Effector memory CD8-positive, alpha-beta T cell (primary cell): ENCODE measurements at places on chromosomes 3 and 15.

DNA sequence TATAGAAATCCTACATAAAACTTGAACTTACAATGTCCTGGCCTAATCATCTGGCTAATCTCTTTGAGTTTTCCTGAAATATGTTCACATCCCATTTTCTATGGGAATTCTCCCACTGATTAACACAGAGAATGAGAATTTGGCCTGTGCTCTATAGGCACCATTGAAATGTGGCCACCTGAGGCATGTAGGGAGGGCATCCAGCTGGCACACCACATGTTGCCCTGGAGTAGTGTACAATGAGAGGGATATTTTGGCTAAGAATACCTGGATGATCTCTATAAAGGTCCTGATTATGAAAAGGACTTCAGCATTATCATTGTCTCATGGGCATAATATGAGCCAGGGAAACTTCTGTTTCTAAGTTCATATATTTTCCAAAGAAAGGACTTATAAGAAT lies 324.0 kb downstream of the ZBTB20 start:
- H3K27ac ChIP-seq: no peak overlapping the region
- H3K4me1 ChIP-seq: no peaks in the 10 kb centered on the region
- no peaks in the 10 kb centered on the region for H3K27me3 ChIP-seq
- no peak for DNase-seq
- no peak overlapping the region for H3K4me3 ChIP-seq

DNA sequence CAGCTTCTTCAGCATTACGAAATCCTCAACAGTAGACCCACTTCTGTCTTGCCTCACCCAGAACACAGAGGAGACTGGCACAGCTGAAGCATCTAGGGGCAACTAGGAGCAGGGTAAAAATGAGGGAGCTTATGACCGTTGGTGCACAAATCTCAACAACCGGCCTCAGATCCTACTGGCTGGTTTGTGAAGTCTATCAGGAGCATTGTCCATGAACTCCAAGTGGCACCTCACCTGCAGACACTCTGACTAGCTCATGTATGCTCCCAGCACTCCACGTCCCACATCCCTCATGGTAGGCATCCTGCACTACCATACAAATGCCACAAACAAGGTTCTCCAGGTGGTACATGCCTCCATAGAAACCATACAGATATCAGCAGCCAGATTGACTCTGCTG lies 163.1 kb downstream of the TLE3 start:
- H3K27ac ChIP-seq: no peak overlapping the region
- DNase-seq: no peak
- H3K4me1 ChIP-seq: no peaks in the 10 kb centered on the region
- peaks cover 3% of the 10 kb centered on the region for H3K36me3 ChIP-seq

DNA sequence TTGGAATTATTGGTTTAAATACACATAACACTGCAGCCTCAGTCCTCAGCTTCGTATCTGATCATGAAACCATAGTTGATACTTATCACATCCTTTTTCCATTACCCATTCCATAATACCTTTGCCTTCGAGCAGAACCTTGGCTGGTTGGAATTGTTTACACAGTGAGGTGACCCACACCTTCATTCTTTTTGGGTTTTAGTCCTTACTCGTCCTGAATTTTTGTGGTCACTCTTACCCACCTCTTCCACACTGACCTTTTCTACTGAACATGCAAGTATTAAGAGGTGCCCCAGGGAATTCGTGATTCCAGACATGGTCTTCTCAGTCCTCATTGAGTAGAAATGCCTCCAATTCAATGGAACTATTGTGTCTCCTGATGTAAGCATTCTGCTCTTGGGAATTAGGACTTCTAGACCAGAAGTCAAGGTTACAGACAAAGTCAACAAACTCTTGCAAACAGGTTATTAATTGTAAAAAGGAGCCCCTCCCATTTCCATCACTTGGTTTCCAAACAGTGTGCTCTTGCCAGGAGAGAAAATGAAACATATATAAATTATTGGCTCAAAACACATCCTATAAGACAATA lies 37.7 kb downstream of the SCN11A start:
- H3K27ac ChIP-seq: no peak overlapping the region
- H3K36me3 ChIP-seq: peaks cover 3% of the 10 kb centered on the region
- peaks cover 42% of the 10 kb centered on the region for H3K27me3 ChIP-seq
- no peak for DNase-seq
- no peak overlapping the region for H3K4me3 ChIP-seq

- peaks cover 6% of the 10 kb centered on the region for H3K4me1 ChIP-seq
- H3K4me3 ChIP-seq: no peak overlapping the region
- no peak overlapping the region for H3K27ac ChIP-seq
- peaks cover 9% of the 10 kb centered on the region for H3K36me3 ChIP-seq
- no peak for DNase-seq
Measured at GRCh38 chr15:77983708-77984445, 93.6 kb downstream of the TBC1D2B start.

DNA sequence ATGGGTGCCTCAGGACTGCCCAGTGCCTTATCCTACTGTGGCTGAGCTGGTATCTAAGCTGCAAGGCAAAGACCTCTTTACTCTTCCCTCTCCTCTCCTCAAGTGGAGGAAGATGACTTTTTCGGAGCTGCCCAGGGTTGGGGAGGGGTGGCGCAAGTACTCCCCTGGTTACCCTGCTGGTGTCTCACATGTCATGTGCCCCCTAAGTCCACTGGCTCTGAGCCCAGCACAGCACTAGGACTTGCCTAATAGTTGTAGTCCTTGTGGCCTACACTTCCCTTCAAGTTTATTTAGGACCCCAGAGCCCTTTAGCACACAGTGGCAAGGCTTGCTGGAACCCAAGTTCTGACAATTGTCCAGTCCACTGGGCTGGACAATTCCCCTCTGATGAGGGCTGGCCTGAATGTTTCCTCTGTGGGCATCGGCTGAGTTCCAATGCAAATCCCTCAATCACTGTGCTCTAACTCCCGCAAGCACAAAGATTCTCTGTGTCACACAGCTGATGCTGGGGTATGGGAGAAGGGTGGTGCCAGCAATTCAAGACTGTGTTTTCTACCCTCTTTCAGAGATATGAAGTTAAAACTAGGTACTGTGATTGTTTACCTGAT lies 60.4 kb downstream of the UQCC5 start:
- H3K27me3 ChIP-seq: no peaks in the 10 kb centered on the region
- no peak overlapping the region for H3K4me3 ChIP-seq
- DNase-seq: no peak
- H3K4me1 ChIP-seq: no peaks in the 10 kb centered on the region
- peaks cover 10% of the 10 kb centered on the region for H3K36me3 ChIP-seq
- H3K27ac ChIP-seq: no peak overlapping the region

DNA sequence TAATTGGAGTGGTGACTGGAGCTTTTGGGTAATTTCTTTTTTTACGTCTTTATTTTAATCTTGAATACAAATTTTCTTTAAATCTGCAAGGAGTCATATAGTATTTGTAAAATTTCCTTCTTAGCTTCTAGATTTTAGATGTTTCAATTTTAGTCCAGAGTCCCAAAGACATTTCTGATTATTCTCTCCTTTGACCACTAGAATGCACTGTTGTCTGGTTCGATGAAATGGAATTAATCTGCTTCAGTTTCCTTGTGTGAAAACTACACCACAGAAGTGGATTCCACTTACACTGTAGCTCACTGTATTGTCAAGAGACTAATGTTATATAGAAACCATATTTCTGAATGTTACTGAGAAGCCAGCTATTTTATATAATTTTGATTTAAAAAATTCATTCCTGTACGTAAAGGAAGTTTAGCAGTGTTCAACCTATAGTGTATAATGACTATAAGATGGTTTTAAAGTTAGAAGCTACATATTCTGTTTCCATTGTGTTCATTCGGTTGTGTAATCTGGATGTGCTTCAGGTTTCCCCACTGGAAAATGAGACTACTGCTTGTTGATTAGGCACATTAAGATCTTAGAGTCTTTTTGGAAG lies 6.1 kb downstream of the GRAMD1C start:
- DNase-seq: no peak
- H3K4me3 ChIP-seq: no peak overlapping the region
- H3K36me3 ChIP-seq: no peaks in the 10 kb centered on the region
- H3K27me3 ChIP-seq: no peaks in the 10 kb centered on the region
- no peaks in the 10 kb centered on the region for H3K4me1 ChIP-seq
- H3K27ac ChIP-seq: no peak overlapping the region

- no peak for DNase-seq
- peak overlapping the region; percentile 9 for H3K27ac ChIP-seq
- no peak overlapping the region for H3K4me3 ChIP-seq
- H3K36me3 ChIP-seq: peaks cover 10% of the 10 kb centered on the region
Measured at GRCh38 chr3:58256061-58256460, 18.5 kb downstream of the ABHD6 start.

DNA sequence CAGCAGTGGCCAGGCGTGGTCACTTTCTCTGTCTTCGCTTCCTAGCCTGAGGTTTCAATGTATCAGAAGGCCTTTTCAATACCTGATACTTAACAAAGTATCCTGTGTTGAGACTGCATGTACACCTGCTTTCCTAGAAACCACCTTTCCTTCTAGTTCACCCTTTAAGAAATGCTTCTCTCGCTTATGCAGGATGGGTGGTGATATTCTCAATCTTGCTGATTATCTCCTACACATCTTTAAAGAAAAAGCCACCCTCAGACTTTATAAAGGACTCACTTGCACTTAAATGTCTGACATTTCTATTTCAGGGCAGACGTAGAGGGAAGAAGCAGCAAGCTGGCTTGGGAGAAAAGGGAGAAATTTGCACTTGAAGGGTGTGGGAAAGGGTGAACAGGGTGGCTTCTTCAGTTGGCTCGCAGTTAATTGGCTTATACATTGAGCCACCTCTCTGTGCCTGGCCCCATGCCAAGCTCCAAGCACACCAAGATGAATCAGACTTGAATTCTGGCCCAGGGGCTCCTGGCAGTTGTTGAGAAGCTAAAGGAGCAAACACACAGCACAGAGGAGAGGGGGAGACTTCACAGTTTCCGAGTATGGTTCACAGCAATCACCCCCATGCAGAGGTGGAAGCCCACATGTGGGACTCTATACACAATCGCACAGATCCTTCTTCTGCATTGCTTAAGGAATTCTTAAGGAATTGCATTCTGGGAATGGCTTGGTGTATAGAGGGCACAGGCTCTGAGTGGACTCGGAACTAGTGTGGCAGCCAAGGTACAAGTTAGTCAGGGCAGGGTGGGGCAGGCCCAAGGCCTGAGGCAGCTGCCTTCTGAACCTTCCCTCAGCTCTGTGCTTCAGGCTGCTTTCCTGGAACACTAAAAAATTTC lies 1.3 kb downstream of the ARL6IP5 start:
- H3K4me1 ChIP-seq: peaks cover 52% of the 10 kb centered on the region
- H3K27me3 ChIP-seq: no peaks in the 10 kb centered on the region
- DNase-seq: peak; percentile 33
- H3K4me3 ChIP-seq: peak overlapping the region; percentile 96
- H3K36me3 ChIP-seq: peaks cover 11% of the 10 kb centered on the region

- no peaks in the 10 kb centered on the region for H3K27me3 ChIP-seq
Measured at GRCh38 chr3:152257563-152258035, 11.1 kb upstream of the MBNL1 start.

GRCh38 chr3:131898346-131898745 lies 136.5 kb downstream of the CPNE4 start:
- H3K4me3 ChIP-seq: no peak overlapping the region
- no peak overlapping the region for H3K27ac ChIP-seq
- no peaks in the 10 kb centered on the region for H3K4me1 ChIP-seq
- no peaks in the 10 kb centered on the region for H3K36me3 ChIP-seq
- no peaks in the 10 kb centered on the region for H3K27me3 ChIP-seq

GRCh38 chr3:196216681-196217211 lies 412 bp downstream of the SLC51A start:
- no peak for DNase-seq
- H3K27ac ChIP-seq: peak overlapping the region; percentile 66
- peaks cover 11% of the 10 kb centered on the region for H3K36me3 ChIP-seq
- no peaks in the 10 kb centered on the region for H3K27me3 ChIP-seq
- H3K4me3 ChIP-seq: no peak overlapping the region

GRCh38 chr15:70627734-70628548 lies 135.4 kb downstream of the UACA start:
- DNase-seq: no peak
- peaks cover 4% of the 10 kb centered on the region for H3K4me1 ChIP-seq
- H3K27me3 ChIP-seq: peaks cover 61% of the 10 kb centered on the region
- H3K36me3 ChIP-seq: no peaks in the 10 kb centered on the region
- no peak overlapping the region for H3K4me3 ChIP-seq
- H3K27ac ChIP-seq: no peak overlapping the region

- H3K4me3 ChIP-seq: no peak overlapping the region
- peaks cover 5% of the 10 kb centered on the region for H3K36me3 ChIP-seq
- no peaks in the 10 kb centered on the region for H3K27me3 ChIP-seq
Measured at GRCh38 chr15:90583471-90584252, 53.9 kb downstream of the CRTC3 start.

DNA sequence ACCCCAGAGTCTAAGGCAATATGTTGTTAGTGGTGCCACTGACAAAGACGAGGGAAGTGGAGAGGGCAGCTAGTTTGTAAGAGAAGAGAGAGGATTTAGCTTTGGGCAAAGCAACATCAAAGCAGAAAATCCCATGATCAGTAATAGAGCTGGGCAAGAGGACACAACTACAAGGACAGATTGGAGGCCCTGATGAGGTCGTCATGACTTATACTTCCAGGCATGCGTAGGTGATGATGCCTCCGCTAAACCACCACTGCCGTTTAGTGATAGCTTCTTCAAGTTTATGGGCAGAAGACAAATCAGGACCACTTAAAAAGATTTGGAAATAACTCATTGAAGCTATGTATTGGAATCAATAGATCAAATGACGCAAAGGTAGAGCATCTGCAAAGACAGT lies 2.6 kb downstream of the HRG start:
- no peak for DNase-seq
- no peaks in the 10 kb centered on the region for H3K36me3 ChIP-seq
- no peaks in the 10 kb centered on the region for H3K4me1 ChIP-seq
- no peak overlapping the region for H3K4me3 ChIP-seq

- no peak overlapping the region for H3K27ac ChIP-seq
- H3K4me1 ChIP-seq: no peaks in the 10 kb centered on the region
- peaks cover 24% of the 10 kb centered on the region for H3K36me3 ChIP-seq
- no peak for DNase-seq
- peaks cover 5% of the 10 kb centered on the region for H3K27me3 ChIP-seq
- no peak overlapping the region for H3K4me3 ChIP-seq
Measured at GRCh38 chr3:197926418-197926817, 23.6 kb upstream of the RPL35A start.

DNA sequence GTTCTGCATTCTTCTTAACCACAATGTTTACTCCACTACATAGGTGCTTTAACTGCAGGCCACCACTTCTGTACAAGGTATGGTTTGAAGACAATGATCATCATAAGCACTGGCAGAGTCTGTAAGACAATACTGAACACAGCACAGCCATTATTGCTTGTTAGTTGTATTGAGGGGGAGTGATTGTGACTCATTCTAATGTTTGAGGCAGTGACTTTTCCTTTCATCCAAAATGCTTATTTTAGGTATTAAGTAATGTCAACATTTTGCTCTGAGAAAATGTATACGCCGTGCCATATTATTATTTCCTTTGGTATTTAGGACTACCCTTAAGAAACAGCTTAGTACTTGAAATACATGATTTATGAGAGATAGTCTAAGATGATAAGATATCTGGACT lies 618.2 kb upstream of the ZNF717 start:
- no peaks in the 10 kb centered on the region for H3K36me3 ChIP-seq
- no peaks in the 10 kb centered on the region for H3K27me3 ChIP-seq
- H3K4me1 ChIP-seq: no peaks in the 10 kb centered on the region

- peaks cover 55% of the 10 kb centered on the region for H3K4me1 ChIP-seq
- peak within 1 kb of the TSS; percentile 80 for H3K4me3 ChIP-seq
- peak within 1 kb of the TSS; percentile 95 for H3K27ac ChIP-seq
- DNase-seq: peak; percentile 66
- no peaks in the 10 kb centered on the region for H3K27me3 ChIP-seq
- peaks cover 28% of the 10 kb centered on the region for H3K36me3 ChIP-seq
Measured at GRCh38 chr3:141486746-141487520, at the start of gene RASA2. Gene RASA2 (plus strand): TSS chr3:141487027. CDS start chr3:141487084, 57 bp downstream.

GRCh38 chr3:196555295-196555694 lies 13.1 kb downstream of the WDR53 start:
- no peaks in the 10 kb centered on the region for H3K27me3 ChIP-seq
- peaks cover 4% of the 10 kb centered on the region for H3K4me1 ChIP-seq
- DNase-seq: no peak
- peaks cover 20% of the 10 kb centered on the region for H3K36me3 ChIP-seq
- peak overlapping the region; percentile 17 for H3K27ac ChIP-seq
